ENCODE measurements at places on chromosomes 11 and 22.
A peak's percentile ranks its signal among the peaks of the same experiment; 100 is the strongest.

- no peak for DNase-seq
Measured at GRCh38 chr11:8097468-8097867, 16.5 kb downstream of the TUB start.

DNA sequence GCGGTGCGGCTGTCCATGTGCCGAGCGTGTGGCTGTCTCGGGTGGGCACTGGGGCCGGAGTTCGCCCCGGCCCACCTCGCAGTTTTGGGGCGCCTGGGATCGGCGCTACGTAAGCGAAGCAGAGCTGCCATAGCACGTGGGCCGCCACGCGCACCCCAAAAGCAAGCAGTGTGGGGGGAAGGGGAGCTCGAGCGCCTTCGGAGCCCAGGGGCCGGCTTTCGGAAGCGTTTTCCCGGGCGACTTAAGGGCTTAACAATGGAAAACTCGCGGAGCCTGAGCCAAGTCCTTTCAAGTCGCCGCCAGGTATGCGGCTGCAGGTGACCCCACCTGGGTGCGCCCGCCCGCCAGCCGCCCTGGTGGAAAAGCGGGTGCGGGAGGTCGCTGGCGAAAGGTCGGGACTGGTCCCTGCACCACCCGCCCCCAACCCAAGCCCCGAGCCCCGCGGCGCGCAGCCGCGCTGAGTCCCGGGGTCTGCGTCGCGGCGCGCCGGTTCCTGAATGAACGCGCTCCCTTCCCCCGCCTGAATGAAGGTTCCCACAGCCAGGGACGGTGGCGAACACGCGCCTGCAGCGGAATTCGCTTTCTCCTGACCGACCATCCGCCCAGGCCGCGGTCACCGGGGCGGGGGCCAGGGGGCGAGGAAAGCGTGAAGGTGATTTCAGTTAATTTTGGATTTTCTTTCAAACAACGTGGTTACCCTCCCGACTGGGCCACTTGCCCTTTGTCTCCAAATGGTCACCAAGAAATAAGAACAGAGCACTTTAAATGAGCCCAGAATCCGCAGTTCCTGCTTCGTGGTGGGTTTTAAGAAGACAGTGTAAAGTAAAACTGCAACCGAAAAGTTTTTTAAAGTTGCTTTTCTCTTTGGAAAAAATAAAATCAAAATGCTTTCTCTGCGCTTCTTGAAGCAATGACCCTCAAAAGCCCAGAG is 2.8 kb upstream of the CCND1 start:
- peak; percentile 83 for DNase-seq

DNA sequence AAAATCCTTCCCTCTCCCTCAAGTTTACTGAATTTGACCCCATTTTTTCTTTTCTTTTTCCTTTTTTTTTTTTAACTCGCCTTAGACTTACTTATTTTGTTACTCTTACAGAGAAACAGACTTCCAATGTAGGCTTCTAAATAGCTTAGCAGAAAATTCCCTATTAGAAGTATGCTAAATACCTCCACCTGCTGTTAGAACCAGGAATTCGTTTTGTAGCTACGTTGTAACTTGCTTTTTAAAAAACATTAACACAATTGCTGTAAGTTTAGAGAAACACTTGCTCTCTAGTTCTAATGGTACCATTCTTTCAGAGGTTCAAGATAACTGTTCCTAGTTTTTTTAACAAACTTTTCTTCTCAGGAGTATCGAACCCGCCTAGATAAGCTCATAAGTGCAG is 324.2 kb downstream of the DCDC1 start:
- DNase-seq: peak; percentile 5

DNA sequence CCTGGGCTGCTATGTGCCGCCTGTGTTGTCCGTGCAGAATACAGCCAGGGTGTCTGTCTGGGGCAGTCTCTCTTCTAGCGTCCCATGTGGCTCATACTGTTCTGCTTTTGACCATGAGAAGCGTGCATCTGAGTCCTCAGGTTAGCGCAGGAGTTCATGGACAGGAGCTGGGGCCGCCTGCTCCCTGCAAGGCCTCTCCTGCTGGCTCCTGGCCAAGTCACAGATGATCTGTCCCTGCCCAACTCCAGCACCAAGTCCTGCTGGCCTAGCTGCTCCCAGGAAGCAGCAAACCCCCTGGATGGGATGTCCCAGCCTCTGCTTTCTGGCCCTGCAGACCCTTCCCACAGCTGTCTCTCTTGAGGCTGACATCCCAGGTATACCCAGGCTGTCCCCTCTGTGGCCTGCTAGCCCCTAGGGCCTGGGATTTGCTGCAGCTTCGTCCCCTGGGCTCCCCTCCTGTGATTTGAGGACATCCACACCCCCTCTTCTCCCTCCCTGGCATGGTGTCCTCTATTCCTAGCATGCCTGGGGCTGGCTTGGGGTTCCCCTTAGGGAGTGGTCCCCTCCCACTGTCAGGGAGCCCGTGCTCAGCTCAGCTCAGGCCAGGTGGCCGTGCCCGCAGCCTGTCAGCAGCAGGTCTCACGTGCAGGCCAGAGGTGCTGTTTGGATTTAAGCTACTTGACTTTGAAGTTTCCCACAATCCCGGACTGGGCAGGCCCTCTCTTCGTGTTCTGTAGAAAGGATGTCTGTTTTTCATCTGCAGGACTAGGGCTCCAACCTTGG is 17.8 kb downstream of the PRR5 start:
- DNase-seq: no peak

DNA sequence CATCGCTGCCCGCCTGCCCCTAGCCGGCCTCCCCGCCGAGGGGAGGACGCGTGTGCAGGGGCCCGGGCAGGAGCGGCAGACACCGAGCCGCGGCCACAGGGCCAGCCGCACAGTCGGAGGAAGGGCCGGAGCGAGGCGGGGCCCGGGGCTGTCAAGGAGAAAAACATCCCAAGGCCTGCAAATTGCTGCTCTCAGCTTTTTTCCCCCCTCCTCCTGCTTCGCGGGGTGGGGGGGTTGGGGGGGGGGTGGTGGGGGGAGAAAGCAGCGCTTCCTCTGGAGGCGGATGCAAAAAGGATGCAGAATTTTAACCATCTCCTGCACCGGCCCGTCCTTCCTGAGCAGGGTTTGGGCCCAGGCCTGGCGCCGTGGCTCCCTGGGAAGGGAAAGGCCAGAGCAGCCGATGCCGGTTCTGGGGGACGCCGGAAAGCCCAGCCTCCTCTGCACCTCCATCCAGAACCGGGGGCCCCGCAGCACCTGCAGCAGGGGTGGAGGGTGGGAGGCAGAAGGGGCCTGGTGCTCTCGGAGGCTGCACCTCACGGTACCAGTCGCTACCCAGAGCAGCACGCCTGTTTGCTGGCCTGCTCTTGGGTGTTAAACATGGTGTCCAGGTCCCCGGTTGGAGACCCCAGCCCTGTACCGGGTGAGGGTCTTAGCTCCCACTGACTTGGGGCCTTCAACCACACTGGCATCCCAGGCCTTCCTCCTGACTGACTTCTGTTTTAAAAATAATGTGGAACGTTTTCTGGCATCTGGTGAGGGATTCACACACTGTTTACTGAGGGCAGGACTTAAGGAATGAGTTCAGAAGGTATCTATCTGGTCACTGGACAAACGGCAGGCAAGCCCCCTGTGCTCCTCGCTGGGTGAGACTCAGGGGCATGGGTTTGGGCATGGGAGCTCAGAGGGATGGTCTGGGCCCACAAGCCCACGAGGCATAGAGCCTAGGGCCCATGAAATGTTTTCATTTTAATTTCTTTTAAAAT is 77.4 kb upstream of the WNT7B start:
- peak; percentile 88 for DNase-seq

- DNase-seq: no peak
Measured at GRCh38 chr22:46942799-46943785, 180.6 kb downstream of the TBC1D22A start.

GRCh38 chr11:97815667-97816066 is 1205.1 kb upstream of the CNTN5 start:
- DNase-seq: no peak

DNA sequence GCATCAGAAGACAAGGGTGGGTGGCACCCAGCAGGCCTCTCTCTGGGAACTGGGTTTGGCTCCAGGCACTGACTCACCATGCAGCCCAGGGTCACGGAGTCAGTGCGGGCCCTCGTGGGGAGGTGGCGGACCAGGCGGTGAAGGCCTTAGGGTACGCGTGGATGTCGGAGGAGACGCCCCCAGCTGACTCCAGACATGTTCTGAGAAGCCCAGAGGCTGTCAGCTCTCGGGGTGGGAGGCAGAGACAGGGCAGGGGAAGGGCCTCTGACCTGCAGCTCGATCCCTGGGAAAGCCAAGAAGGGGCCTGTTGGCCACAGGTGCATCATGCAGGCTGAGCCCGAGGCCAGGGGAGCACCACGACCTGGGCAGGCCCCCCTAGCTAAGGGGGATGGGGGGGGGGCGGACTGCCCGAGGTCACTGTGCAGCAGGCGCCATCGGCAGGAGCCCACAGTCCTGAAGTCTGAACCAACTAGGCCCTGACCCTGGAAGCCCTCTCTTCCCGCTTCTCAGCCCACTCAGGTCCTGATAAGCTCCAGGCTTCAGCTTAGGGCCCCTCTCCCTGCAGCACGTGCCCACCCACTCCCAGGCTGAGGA is 18.0 kb downstream of the MOB2 start:
- no peak for DNase-seq

DNA sequence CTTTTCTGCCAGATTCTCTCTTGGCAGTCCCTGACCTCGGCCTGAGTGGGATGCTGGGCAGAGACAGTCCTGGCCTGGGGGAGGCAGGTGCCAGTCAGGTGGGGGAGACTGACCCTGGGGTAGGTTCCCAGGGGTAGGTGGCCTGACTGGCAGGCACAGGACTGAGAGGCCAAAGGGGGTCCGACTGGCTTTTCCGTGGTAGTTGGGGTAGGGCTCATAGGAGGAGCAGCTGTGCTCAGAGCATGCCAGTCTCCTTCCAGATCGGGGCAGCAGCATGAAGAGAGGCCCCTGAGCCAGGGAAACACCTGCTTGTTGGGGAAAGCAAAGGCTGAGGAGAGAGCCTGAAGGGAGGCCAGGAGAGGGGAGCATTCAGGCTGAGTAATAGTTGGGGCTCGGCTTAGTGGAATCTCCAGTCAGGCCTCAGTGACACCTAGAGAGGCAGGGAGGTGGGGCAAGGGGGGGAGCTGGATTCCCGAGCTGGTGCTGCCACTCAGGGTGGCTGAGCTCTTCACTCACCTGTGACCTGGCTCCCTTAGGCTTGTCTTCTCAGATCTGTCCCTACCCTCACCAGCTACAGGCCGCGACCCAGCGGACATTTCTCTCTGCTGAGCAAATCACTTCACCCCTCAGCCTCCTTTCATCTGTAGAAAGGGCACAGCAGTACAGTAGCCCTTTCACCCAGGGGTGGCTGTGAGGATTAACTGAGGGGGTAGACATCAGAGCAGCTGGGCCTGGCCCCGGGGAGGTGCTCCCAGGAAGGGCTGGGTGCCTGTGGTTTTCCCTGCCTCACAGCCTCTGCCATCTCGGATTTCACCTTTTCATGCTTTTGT is 26.2 kb downstream of the MCM5 start:
- peak; percentile 79 for DNase-seq

- no peak for DNase-seq
Measured at GRCh38 chr11:68503792-68504191, 43.2 kb downstream of the PPP6R3 start.

Measured in astrocyte of the hippocampus (primary cell).